ELF-1 (cell line): ENCODE measurements at places on chromosomes 4 and X.
A peak's percentile ranks its signal among the peaks of the same experiment; 100 is the strongest.

- no peak for DNase-seq
Measured at GRCh38 chr4:41176340-41176739, 38.0 kb downstream of the APBB2 start.

DNA sequence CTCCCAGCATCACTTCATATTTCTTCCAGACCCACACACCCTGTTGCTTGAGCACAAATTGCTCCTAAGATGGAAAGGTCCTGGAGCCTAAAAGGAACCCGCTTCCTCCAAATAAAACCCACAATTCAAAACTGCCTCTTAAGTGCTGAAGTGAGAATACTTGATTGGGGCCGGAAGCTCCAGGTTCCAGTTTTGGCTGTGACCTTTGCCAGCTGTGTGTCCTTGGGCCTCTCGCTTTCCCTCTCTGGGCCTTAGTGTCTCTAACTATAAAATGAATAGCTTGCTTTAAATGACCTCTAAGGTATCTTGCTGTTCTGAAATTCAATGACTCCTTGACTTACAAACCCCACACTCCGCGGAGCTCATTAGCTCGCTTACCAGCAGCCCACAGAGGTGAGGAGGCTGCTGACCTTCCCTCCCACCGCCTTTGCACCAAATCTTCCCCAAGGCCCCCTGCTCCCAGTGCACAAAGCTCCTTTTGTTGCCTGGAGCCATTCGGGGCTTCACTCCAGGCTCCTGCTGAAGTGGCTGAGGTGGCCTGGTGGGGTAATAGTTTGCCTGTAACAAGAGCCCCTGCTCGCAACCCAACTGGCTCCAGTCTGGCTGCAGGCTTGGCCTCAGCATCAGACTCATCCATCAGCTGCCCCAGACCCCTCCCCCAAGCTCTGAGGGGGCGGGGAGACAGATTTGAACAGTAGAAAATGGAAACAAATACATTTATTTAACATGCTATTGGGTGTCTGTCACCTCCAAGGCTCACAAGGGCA, 21.8 kb downstream of the STARD8 start:
- DNase-seq, result peak; percentile 96

- DNase-seq, result no peak
Measured at GRCh38 chrX:16788477-16788876, 2.2 kb downstream of the TXLNG start.

- DNase-seq, result no peak
Measured at GRCh38 chrX:132809581-132809980, 148.8 kb downstream of the HS6ST2 start.

DNA sequence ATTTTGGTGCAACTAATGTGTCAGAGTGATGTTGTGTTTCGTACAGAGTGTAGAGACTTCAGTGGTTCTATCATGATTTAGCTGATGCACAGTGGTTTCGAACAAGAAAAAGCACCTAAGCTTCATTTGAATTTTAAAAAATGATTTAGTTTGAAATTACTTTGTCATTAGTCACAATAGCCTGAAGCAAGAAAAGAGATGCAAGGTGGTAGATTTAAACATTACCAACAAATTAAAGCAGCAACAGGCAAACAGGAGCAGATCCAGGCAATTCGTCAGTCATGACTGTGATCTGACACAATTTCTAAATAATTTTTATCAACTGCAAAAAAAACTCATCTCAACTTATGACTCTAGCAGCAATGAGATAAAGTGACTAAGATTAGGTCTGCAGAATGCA, 24.6 kb upstream of the COX7B2 start:
- DNase-seq, result no peak

DNA sequence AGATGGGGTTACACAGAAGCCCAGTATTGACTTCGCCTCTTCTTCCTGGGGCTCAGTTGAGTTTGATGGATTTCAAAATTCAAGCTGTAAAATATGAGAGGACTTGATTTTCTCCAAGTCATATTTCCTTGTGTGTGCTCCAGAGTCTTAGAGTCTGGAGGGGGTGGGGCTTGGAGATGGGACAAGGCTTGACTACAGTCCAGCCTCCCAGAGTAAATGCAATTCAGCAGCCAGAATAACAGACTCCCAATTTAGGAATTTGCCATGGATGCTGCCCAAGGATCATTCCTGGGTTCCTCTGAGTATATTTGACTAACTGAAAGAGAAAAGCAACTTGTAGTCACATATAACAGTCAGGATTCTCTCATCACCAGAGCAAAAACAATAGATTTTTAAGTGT, 53.7 kb upstream of the RBPJ start:
- no peak for DNase-seq

DNA sequence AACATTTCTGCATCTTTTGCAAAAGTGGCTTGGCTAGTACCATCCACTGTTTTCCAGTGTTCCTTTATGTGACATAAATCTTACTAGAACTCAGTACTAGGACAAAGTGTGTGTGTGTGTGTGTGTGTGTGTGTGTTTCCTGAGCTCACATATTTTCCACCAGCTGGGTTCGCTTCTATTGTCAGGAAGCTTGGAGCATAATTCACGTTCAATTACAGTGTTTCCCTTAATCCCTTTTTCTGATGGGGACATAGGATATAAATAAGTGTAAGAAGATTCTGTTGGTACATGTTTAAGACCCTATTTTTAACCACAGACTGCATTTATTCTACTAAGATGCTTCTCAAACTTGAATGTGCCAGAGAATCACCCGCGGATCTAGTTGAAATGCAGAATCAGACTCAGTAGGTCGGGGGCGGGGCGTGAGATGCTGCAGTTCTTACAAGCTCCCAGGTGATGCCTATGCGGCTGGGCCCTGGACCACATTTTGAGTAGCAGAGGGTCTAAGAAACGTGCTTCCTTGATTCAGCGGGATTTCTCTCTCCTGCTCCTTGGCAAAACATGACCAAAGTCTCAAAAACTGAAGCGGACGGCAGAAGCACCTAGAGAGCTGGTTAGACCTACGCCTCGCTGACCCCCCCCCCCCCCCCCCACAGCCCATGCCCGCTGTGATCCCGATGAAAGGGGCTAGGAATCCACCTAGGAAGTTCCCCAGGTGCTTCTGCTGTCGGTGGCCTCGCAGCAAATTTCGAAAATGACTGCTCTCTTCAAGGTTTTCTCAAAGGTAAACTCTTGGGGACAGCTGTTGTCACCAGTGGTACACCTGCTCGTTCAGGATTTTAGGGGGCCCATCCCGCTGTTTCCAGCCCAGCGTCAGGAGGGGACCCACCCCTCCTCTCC, 797 bp downstream of the CD99L2 start:
- no peak for DNase-seq

DNA sequence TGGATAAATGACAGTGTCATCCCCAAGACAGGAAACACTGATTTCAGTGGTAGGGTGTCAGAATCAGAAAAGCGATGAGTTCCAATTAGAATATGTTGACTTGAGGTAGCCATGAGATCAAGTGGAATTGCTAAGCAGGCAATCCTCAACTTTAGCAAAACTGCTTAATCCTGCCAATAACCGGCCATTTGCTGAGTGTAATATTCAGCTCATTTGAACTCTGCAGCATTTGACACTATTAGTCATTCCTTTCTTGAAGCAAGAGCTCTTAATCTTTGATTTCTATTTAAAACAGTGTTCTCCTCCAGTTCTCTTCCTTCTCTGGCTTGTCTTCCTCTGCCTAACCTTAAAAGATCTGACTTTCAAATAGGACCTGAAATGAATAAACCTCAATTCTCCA, 68.7 kb upstream of the DCLK2 start:
- DNase-seq, result no peak

- peak; percentile 17 for DNase-seq
Measured at GRCh38 chrX:9438933-9439494, 25.8 kb upstream of the TBL1X start.

- peak; percentile 37 for DNase-seq
Measured at GRCh38 chrX:12352922-12353321, 214.6 kb downstream of the FRMPD4 start.

DNA sequence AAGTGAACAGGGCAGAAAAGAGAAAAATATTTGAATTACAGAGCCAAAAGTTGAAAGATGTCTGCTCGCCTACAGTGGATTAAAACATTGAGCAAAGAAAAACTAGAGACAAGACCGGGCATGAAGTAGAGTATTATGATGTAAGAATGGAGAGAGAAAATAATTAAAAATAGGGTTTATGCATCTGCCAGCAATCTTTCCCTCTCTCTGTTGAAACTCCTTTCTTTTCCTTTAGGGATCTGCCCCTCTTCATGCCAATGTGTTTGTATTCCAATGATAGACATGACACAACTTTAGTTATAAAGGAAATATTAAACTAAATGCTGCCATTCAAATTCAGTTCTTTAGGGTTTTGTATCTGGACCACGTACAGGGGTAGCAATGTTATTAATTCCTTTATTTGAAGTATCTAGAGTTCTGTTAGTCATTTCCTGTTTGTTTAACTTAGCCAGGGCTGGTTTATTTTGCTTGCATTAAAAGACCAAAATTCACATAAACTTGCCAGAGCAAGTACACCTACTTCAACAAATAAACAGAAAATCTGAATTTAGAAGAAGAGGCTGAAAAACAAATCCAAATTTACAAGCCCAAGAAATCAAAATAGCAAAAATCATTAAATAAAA, 202.6 kb downstream of the SPOCK3 start:
- no peak for DNase-seq

- no peak for DNase-seq
Measured at GRCh38 chr4:43843501-43843900, 605.1 kb downstream of the KCTD8 start.

DNA sequence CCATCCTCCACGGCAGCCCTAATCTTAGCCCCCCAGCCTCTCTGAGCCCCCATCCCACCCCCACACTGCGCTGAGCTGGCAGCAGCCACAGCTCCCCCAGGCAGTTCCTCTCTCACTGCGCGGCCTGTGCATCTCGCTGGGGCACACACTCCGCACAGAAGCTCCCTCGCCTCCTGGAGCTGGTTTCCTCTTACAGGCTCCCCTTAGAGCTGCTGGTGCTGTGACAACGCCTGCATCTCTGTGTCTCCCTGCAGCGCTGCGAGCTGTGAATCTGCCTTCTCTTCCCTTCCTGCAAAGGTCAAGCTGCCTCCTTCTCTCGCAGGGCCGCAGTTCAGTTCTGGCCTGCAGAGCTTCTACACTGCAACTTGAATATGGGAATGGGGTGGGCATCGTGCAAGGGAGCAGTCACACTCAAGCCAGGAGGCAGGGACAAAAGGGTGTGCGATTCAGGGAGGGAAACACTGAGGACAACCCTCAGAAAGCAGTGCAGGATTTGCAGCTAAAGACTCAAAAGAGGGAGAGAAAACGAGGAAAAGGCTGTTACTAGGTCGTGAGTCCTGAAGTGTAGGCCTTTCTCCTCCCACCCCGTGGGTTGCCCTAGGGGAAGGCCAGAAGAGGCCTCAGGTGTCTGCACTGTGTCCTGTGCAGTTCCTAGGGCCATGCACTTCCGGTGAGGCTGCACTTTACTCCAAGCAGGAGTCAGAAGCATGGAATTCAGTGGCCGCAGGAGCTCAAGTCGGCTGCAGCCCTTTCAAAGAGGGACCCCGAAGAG, 87.0 kb downstream of the BCOR start:
- DNase-seq, result peak; percentile 61

DNA sequence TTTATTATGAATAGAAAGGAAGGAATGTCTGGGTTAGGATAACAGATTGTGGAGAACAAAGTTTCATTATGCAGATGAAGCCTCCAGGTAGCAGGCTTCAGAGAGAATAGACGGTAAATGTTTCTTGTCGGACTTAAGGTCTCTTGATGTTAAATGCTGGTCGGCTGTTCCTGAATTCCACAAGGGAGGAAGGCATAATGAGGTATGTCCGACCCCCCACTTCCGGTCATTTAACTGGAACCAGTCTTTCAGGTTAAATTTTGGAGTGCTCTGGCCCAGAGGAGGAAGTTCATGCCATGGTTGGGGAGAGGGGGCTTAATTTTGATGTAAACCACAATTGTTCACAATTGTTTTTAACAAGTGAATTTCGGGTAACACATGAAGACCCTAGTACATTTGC, 158.1 kb upstream of the VCX3A start:
- DNase-seq, result peak; percentile 66

DNA sequence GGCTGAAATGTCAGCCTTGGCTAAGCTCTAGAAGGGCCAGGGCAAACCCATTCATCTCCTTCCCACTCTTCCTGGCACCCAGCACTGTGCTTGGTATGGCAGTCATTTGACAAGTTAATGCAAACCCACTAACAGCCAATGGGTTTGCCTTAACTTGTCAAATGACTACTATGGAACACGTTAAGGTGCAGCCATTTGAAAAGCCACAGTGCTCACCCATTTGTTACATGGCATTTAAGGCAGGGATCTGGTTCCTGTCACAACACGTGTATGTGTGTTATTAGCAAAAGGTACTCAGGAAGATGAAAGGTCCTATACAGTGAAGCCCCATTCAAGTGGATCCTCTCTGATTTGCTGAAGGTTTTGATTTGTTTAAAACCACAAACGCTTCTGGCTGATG, 7.2 kb downstream of the CRMP1 start:
- no peak for DNase-seq

DNA sequence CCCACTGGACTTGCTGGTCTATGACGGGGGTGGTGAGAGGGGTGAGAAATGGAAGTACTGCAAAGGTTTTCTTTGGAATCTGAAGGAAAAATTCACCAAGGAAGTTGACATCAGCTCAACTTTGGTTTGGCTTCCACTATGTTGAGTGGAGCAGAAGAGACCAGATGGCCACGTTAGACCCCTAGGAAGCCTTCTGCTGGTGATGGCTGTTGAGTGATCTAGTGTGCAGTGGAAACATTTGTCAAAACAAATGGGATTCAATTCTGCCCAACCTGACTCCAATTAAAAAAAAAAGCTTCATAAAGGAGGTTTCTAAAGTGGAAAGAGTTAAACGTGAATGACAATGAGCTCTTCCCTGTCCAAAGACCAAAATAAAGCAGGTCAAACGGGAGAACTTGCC, 25.7 kb downstream of the SEL1L3 start:
- no peak for DNase-seq

DNA sequence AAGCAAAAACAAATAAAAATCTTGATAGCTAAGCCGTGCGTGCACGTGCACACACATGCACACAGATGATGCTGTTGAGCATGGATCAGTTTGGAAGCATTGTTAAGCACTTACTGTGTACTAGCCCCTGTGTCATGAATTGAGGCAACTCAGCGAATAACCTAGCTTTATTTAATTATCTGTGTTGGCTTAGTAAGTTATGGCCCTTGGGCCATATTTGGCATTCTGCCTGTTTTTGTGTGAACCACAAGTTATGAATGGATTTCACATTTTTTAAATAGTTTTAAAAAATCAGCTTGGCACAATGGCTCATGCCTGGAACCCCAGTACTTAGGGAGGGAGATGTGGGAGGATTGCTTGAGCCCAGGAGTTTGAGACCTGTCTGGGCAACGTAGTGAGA, 113.6 kb upstream of the CBLL2 start:
- DNase-seq, result no peak
